ENCODE measurements at places on chromosomes 3 and 15.

GRCh38 chr3:164458986-164459385 lies 619.3 kb downstream of the SI start:
- DNase-seq: no peak

GRCh38 chr3:190499122-190499521 lies 14.8 kb upstream of the IL1RAP start:
- no peak for DNase-seq

- no peak for DNase-seq
These were observed 163.4 kb upstream of the SEMA6D start for GRCh38 chr15:47553947-47554346.

DNA sequence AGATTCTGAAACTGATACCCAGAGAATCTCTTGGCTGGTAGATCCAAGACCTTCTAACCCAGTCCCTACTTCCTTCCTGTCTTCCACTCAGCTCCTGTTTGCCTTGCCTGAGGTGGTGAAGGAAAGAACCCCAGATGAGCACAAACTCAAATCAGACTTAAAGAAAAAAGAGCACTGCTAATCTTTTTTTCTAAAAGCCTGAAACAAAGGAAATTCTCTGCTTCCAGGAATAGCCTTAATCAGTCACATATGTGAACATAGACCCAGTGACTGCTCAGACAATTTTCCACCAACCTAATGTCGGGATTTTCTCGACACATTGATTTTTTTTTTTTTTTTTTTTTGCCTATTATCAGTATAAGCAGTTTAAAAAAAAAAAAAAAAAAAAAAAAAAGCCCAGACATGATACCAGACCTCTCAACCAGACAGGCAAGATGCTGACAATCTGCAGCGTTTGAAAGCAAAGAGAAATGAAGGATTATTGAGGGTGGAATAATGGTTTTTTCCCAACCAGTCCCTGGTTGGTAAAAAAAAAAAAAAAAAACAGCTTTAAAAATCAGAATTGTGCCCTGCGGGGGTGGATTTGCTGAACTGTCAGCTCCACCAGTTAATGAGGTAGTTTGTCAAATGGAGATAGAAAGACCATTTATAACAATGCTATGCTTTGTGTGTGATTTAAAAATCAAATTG lies 256.8 kb upstream of the RARB start:
- DNase-seq: no peak

GRCh38 chr3:186354100-186354499 lies 7.9 kb downstream of the DGKG start:
- no peak for DNase-seq

DNA sequence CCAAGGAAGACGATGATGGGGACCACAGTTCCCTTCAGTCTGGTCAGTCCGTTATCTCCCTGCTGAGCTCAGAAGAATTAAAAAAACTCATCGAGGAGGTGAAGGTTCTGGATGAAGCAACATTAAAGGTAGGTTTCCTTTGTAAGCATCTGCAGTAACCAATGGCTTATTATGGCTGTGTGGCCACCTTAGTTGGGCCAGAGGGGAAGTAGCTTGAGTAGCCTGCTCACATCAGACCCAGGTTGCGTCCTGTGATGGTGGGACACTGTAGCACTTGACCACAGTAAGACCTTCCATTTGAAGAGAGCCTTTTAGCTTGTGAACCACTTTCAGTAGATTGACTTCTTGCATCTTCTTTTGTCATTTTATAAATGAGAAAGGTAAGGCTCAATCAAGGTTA lies 22.6 kb downstream of the STARD5 start:
- no peak for DNase-seq

- DNase-seq: no peak
These were observed 228.9 kb downstream of the FEZF2 start for GRCh38 chr3:62144482-62144881.

GRCh38 chr15:93829115-93829870 lies 402.1 kb upstream of the MCTP2 start:
- no peak for DNase-seq

- DNase-seq: no peak
These were observed 1.5 kb downstream of the ZNF639 start for GRCh38 chr3:179324270-179324754.

DNA sequence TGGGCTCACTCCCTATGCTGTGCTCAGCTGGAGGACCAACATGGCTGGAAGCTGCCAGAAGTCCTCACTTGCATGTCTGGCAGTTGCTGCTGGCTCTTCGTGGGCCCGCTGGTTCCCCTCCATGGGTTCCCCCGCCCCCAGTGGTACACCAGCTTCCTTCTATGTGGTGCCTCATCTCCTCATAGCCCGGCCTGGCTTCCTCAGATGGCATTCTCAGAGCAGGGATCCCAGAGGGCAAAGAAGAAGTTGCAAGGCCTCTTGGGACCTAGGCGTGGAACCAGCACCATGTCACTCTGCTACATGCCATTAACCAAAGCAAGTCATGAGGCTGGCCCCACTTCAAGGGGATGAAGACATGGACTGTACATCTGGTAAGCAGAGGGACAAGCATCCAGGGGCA lies 2.9 kb upstream of the CFAP92 start:
- DNase-seq: no peak

Data from activated naive CD4-positive, alpha-beta T cell (primary cell).